LNCaP clone FGC (cell line): ENCODE measurements at places on chromosomes 11 and 22.

GRCh38 chr11:121406291-121406690, 45.8 kb upstream of the SORL1 start:
- no peak for DNase-seq

- no peak for DNase-seq
These were observed 433.2 kb downstream of the TBC1D22A start for GRCh38 chr22:47195484-47196165.

- no peak for DNase-seq
These were observed 28.7 kb downstream of the IGHMBP2 start for GRCh38 chr11:68932358-68932757.

- DNase-seq = no peak
These were observed 12.6 kb upstream of the TRIM44 start for GRCh38 chr11:35650006-35650405.

DNA sequence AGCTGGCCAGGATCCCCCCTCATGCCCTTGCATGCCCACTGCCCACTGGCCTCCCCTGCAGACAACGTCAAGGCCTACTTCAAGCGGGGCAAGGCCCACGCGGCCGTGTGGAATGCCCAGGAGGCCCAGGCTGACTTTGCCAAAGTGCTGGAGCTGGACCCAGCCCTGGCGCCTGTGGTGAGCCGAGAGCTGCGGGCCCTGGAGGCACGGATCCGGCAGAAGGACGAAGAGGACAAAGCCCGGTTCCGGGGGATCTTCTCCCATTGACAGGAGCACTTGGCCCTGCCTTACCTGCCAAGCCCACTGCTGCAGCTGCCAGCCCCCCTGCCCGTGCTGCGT, 7.9 kb downstream of the AIP start:
- no peak for DNase-seq

GRCh38 chr11:93213622-93214021, 15.8 kb upstream of the SLC36A4 start:
- DNase-seq = no peak

DNA sequence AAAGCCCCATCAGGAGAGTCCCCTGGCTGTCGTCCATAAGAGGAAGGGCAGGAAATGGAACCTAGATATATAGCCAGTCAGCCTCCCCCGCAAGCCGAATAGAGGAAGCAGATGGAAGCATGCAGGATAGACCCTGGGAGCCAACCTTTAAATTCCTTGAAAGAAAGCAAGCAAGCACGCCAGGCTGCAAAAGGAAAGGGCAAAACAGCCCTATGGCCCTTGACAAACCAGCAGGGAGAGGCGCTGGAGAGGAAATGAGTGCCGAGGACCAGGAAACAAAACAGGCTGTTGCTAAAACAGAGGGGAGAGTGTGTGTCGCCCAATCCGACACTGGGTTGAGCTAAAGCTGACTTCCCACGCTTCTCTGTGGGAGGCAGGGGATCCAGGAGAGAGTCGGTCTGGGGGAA, 203.5 kb upstream of the MTNR1B start:
- DNase-seq = no peak

GRCh38 chr11:95829580-95830259, 39.4 kb downstream of the CEP57 start:
- DNase-seq = no peak

DNA sequence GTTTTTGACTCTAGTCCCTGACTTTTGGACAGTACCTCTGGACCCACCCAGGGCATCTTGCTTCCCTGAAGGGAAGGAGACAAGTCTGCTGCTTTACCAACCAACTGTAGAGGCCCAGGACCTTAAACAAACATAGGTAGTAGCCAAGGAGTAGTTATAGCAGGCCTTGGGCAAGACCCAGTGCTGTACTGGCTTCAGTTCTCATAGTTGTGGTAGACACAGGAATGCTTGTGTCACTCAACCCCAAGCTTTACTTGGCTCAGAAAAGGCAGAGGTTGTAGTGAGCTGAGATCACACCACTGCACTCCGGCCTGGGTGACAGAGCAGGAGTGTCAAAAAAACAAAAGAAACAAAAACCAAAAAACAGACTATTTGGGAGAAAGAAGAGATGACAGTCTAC, 21.3 kb upstream of the OR52M1 start:
- no peak for DNase-seq

DNA sequence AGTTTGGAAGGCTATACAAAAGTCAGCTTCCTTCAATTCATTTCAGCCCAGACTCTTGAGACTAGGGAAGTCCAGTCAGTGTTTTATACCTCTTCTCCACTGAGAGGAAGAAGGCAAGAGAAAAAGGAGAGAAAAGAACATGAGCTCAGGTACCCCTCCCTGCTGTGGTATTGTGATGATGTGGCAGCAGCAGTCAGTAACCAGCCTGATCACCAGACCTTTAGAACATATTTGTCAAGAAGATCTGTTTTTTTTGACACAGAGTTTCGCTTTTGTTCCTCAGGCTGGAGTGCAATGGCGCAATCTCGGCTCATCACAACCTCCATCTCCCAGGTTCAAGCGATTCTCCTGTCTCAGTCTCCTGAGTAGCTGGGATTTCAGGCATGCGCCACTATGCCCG, 21.2 kb upstream of the RPS13 start:
- DNase-seq = no peak

DNA sequence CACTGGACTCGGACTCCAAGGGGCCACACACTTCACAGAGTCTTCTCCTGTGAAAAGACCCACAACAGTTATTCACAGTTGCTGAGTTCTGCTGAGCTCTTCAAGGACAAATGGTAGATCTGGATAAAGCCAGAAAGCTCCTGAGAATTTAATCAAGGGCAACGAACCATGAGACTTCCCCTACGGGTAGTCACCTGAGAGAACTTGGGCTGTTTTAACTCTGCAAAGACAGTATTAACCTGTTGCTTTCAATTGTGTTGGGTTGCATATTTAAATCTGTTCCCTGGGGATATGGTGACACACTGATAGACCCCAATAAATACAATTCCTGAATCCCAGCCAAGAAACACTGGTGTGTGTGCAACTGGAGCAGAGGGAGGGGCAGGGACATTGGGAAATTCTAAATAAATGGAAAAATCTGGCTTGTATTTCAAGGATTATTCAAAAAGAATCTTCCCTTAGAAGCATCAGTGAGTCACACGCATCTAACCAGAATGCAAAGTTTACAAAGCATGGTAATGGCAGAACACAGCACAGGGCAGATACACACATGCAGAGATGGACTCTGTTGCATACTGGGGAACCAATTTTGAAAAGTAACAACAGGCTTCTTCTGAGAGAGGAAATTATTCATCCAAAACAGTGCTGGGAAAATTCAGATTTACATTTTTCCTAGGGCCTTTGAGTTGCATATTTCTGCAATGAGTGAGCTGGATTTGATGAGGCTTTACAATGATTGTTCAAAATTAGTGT, 4.0 kb downstream of the KCNJ1 start:
- DNase-seq = no peak

GRCh38 chr22:48418831-48419230, 1408.8 kb downstream of the BRD1 start:
- no peak for DNase-seq

- DNase-seq = no peak
These were observed 17.3 kb downstream of the PACSIN2 start for GRCh38 chr22:42997582-42998090.

GRCh38 chr11:32435511-32435941, at the start of gene WT1:
Gene WT1 (minus strand): TSS chr11:32435539.
- no peak for DNase-seq

- DNase-seq = no peak
These were observed at the start of gene LRRC10B for GRCh38 chr11:61507962-61508861. Gene LRRC10B (plus strand): TSS chr11:61508749. CDS start chr11:61508999, 250 bp downstream.

DNA sequence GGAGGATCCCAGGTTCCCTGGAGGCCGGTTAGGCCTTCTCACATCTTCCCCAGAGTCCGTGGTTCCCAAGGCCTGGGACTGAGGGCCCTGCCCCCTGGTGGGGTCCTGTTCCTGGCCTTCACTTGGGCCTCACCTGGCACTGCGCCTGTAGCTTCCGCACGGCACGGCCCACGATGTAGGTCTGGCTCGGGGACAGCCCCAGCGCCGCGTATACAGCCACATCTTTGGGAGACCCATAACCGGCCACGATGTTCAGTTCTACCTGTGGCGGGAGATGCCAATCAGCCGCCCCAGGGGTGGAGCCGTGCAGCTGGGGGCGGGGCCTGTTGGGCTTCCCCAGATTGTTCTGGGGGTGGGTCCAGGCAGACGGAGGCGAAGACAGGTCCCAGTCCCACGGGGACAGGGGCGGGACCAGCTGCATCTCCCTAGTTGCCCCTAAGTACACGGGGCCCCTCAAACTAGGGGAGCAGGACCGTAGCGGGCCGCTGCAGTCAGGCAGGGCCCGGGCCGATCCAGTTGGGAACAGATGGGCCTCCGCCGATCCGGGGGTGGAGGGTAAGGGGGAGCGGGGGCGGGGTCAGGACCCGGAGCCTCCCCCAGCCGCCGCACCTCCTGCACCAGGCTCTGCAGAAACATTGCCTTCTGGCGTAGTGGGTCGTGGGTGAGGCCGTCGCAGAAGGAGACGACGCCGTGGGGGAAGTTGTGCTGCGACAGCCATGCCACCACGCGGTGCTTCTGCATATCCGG, 10.1 kb downstream of the AIP start:
- DNase-seq = no peak

- DNase-seq = no peak
These were observed 295.9 kb upstream of the NCAM1 start for GRCh38 chr11:112665291-112665690.

DNA sequence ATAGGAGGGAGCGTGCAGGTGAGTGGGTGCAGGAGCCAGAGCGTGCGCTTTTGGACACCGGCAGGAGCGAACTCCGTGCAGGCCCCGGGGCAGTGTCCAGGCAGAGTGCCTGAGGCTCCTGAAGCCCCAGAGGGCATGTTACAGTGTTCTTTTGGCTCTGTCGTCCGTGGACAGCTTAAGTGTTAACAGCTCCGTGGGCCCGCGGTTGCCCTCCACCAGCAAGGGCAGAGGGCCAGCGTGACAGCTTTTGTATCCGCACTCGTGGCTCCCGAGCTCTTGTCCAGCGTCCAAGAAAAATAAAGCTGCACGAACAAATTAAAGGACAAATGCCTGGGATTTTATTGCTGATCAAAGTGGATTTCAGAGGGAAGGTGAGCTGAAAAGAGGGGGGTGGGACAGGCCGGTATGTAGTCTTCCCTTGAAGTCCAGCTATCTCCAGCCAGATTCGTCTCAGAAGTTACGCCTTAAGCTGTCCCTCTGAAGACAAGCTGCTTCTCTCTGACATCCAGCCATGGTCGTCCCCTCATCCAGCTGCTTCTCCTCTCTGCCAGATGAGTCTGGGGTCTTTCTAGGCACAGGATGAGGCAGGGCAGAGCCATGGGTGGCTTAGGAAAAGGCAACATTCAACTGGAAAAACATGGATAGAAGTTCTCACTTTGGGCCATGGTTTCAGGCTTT, 968 bp upstream of the TMEM109 start:
- peak; percentile 57 for DNase-seq

- DNase-seq = no peak
These were observed 8.0 kb downstream of the GLB1L2 start for GRCh38 chr11:134339756-134340155.

- DNase-seq = no peak
These were observed 64.5 kb downstream of the MPPED1 start for GRCh38 chr22:43476341-43476740.

GRCh38 chr11:47595029-47595428, 818 bp upstream of the C1QTNF4 start:
- no peak for DNase-seq

- DNase-seq = no peak
These were observed 478.5 kb upstream of the TENM4 start for GRCh38 chr11:79919350-79919749.

DNA sequence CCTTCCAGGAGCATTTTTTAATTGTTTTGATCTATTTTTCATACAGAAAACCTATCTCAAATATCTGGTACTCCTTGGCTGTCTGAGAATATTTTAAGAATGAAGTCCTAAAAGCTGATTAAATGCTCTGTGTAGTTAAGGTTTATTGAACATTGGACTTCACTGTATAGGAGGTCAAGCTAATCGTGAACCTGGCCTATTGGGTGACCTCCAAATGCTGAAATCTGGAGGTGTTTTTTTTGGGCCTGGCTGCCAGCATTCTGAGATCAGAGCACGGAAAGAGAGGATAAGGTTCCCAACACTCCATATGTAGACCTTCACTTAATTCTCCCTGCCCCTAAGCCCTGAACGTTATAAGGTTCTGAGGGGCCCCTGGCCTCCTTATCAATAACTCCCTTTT, 8.3 kb downstream of the IL17RA start:
- no peak for DNase-seq

GRCh38 chr11:99370549-99371216, 349.9 kb downstream of the CNTN5 start:
- DNase-seq = no peak

- DNase-seq = no peak
These were observed 50.2 kb downstream of the SMIM38 start for GRCh38 chr11:69205743-69206612.

- no peak for DNase-seq
These were observed 6.4 kb downstream of the MCAT start for GRCh38 chr22:43136801-43137200.

DNA sequence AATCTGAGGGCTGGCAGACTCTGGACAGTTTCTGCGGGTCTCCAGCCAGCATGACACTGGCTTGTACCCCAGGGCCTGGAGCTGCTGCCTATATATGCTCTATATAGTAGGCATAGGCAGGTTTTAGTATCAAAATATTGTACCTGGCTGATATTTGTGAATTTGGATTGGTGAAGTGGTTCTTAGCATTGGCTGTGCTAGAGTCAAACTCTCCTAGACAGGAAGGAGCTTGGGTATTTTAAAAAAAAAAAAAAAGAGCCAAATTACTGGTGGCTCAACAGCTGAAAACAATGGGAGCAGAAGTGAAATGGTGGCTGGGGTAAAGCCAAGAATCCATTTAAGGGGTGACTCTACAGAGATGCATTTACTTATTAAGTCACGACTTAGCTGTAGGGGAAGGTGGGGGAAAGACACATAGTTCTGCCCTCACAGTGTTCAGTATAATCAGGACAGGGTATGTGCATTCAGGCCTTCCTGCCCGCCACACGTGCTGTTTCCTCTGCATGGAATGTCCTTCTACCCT, 11.0 kb upstream of the MTFP1 start:
- no peak for DNase-seq

DNA sequence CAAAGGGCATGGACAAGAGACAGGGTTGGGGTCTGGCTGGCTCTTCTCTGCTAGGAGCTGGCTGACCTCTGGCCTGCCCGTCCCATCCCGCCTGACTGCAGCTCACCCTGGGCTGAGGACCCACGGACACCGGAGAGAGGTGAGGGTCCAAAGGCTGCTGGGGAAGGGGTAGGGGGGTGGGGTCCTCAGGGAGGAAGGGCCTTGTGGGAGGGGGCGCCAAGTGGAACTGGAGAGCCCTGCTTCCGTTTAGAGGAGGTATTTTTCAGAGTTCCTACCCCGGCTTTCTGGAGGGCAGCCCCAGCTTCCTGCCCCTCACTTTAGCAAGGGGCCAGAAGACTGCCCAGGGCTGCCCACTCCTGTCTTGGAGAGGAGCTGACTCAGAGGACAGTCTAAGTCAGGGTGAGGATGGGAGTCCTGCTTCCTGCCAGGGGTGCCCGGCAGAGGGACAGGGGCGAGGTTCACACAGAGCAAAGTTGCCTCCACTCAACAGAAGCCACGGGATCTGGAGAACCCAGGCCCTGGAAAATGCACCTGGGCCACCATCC, 7.1 kb downstream of the LARGE2 start:
- DNase-seq = no peak

- DNase-seq = no peak
These were observed 113.4 kb upstream of the C11orf87 start for GRCh38 chr11:109308551-109308950.

GRCh38 chr22:48937032-48937639, 890.5 kb downstream of the BRD1 start:
- DNase-seq = no peak
